CD4-positive, CD25-positive, alpha-beta regulatory T cell (primary cell): ENCODE measurements at places on chromosomes 16 and 17. TPM values are rescaled to one million over a fixed set of nuclear protein-coding genes. Genes with fewer than 3 reads are reported as not detected.
A peak's percentile ranks its signal among the peaks of the same experiment; 100 is the strongest.

DNA sequence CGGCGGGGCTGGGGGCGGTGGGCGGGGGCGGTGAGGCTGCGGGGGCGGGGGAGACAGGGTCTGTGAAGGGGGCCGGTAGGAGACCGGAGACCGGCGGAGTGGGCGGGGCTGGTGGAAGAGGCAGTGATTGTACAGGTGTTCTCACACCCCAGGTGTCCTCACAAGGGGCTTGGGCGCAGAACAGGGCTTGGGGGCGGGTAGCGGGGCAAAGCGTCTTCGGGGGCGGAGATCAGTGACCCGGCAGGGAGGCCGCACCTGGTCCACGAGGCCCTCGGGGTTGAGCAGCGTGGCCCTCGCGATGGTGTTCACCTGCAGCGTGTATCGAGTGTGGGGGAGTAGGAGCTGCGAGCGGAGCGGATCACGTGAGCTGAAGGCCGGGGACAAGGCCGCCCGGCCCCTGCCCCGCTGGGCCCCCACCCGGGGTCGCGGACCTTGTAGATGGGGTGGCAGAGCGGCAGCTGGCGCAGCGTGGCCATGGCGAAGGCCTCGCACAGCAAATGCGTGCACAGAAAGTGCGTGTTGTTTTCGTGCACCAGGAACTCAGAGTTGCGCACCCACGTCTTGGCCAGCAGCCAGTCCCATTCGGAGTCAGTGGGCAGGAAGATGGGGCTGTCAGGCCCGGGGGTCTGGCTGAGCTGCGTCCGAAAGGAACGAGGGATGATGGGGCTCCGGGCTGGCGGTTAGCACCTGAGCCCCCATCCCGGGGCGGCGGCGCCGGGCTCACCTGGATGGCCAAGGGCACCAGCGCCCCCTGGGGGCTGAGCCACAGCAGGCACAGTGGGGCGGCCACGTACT lies 8.5 kb downstream of the ALOXE3 start:
- peaks cover 10% of the 10 kb centered on the region for H3K4me1 ChIP-seq
- H3K27ac ChIP-seq, result no peak overlapping the region
- DNase-seq, result peak; percentile 74
- no peaks in the 10 kb centered on the region for H3K36me3 ChIP-seq
- H3K4me3 ChIP-seq, result peak overlapping the region; percentile 35

- H3K27me3 ChIP-seq, result no peaks in the 10 kb centered on the region
- H3K36me3 ChIP-seq, result peaks cover 12% of the 10 kb centered on the region
- H3K4me3 ChIP-seq, result no peak overlapping the region
- no peak for DNase-seq
Measured at GRCh38 chr16:88826070-88826840, 14.5 kb upstream of the APRT start.

DNA sequence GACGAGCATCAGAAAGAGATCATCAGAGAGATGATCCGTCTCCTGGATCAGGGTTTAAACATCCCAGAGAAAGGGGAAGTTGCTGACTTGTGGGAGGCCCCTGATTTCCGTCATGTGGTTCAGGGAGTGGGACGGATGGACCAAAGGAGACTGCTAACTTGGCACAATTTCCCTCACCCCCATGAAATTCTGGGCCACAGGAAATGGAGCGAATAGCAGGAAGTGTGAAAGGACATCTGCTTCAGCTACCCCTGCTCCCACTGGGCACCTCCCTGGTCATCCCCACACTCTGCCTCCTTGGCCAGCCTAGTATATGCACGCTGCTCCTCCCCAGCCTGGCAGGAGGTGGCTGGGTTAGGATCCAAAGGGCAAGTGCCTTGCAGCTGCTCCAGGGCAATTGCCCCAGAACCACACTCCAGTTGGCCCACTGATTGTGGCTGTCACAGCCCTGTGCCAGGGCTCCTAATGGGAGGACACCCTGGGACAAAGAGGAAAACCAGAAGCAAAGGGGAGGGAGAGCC lies 1.3 kb downstream of the ARRB2 start:
- DNase-seq, result no peak
- H3K4me1 ChIP-seq, result peaks cover 51% of the 10 kb centered on the region
- H3K36me3 ChIP-seq, result peaks cover 6% of the 10 kb centered on the region
- H3K27ac ChIP-seq, result peak overlapping the region; percentile 88

DNA sequence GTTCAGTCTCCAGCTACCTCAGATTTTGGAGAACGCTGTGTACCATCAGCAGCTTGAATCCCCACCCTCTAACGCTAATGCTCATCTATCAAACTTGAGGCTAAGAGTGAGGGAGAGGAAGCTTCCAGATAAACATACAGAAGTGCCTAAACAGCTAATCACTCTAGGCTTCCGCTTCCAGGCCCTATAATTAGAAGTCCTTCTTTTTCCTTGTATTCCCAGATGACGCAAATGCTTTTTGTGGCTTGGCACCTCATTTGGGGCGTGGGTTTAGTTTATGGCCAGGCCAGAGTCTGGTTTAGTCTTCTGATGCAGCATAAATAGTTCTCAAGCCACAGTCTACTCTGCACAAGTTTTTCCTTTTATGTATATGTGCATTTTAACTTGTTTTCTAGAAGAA lies 263.4 kb downstream of the BCAS3 start:
- DNase-seq, result no peak
- H3K27ac ChIP-seq, result no peak overlapping the region
- no peaks in the 10 kb centered on the region for H3K4me1 ChIP-seq
- no peaks in the 10 kb centered on the region for H3K27me3 ChIP-seq
- H3K4me3 ChIP-seq, result no peak overlapping the region
- H3K36me3 ChIP-seq, result no peaks in the 10 kb centered on the region

GRCh38 chr16:83550183-83550569 lies 257.6 kb upstream of the HSBP1 start:
- no peak overlapping the region for H3K27ac ChIP-seq
- no peaks in the 10 kb centered on the region for H3K27me3 ChIP-seq
- DNase-seq, result no peak
- H3K4me1 ChIP-seq, result no peaks in the 10 kb centered on the region

DNA sequence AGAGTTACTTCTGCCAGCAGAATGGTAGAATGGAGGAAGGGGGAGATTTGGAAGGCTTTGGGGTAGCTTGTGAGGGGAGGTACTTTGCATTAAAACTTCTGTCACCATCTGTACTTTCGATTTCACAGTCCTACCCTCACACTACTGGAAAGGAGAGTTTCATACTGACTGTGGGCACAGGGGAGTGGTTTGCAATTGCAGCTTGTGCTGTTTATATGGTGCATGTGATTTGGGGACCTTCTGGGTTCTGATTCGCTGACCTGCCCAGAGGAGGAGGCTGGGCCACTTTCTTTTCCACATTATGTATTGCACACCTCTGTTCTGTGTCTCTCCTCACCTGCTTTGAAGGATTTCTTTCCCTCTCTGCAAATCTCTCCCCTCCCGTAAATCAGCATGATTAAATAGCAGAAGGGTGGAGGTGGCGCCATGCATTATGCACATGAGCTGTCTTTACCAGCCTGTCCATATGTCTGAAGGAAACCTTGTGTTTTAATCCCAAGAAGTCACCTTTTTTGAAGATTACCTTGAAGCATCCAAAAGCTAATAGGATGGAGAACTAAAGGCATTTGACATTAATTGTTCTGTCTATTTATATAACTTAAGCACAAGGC lies 90.9 kb downstream of the RBFOX1 start:
- no peak for DNase-seq
- H3K27me3 ChIP-seq, result no peaks in the 10 kb centered on the region
- no peak overlapping the region for H3K27ac ChIP-seq
- H3K4me3 ChIP-seq, result no peak overlapping the region
- H3K36me3 ChIP-seq, result no peaks in the 10 kb centered on the region

DNA sequence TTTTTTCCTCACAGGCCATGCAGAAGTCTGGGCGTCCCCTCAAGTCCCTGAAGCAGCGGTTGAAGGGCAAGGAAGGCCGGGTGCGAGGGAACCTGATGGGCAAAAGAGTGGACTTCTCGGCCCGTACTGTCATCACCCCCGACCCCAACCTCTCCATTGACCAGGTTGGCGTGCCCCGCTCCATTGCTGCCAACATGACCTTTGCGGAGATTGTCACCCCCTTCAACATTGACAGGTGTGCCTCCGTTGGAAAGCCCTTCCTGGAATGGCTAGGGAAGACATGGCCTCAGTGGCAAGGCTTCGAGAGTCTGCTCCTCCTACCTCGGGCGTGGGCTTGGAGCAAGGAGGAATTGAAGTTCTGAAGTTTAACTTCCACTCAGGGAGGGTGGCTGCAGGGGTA lies 13.5 kb downstream of the POLR2A start:
- no peak overlapping the region for H3K27ac ChIP-seq
- no peak for DNase-seq
- H3K4me3 ChIP-seq, result no peak overlapping the region
- no peaks in the 10 kb centered on the region for H3K4me1 ChIP-seq
- no peaks in the 10 kb centered on the region for H3K27me3 ChIP-seq

DNA sequence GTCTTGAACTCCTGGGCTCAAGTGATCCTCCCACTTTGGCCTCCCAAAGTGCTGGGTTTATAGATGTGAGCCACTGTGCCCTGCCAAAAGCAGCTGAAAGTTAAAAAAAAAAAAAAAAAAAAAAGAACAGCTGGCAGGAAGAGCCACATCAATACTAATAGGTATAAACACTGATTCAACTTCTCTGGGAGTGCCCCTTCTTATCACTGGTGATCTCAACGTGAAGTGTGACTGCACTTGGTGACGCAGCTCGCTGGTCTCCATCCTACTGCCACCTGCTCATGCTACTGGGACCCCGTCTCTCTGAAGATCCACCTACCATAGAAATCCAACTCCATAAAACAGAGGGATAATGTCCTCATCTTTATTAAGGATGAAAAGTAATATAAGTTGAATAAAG lies 40.8 kb downstream of the RNF157 start:
- H3K4me3 ChIP-seq, result peak overlapping the region; percentile 52
- peaks cover 56% of the 10 kb centered on the region for H3K4me1 ChIP-seq
- H3K27me3 ChIP-seq, result no peaks in the 10 kb centered on the region
- DNase-seq, result peak; percentile 85

GRCh38 chr17:80427366-80428282 lies 12.7 kb downstream of the ENDOV start:
- H3K27ac ChIP-seq, result no peak overlapping the region
- no peak for DNase-seq
- no peaks in the 10 kb centered on the region for H3K27me3 ChIP-seq
- peaks cover 14% of the 10 kb centered on the region for H3K4me1 ChIP-seq

- peaks cover 87% of the 10 kb centered on the region for H3K36me3 ChIP-seq
- no peaks in the 10 kb centered on the region for H3K27me3 ChIP-seq
- H3K4me3 ChIP-seq, result no peak overlapping the region
- no peaks in the 10 kb centered on the region for H3K4me1 ChIP-seq
- no peak overlapping the region for H3K27ac ChIP-seq
Measured at GRCh38 chr17:40130352-40131042, 8.7 kb downstream of the MSL1 start.

DNA sequence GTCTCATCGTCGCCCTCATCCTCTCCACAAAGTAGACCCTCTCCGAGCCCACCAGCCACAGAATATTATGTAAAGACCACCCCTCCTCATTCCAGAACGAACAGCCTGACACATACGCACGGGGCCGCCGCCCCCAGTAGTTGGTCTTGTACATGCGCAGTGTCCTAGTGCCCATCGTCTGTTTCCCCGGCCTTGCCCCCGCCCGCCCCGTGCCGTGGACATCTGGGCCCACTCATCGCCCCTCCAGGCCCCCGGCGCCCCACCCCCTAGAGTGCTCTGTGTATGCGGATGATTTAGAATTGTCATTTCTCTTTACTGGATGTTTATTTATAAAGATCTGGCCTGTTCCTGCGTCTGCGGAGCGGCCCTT lies 475 bp upstream of the AMDHD2 start:
- no peak for DNase-seq
- H3K36me3 ChIP-seq, result peaks cover 27% of the 10 kb centered on the region
- peak overlapping the region; percentile 85 for H3K27ac ChIP-seq

- no peak overlapping the region for H3K27ac ChIP-seq
- no peaks in the 10 kb centered on the region for H3K27me3 ChIP-seq
- H3K4me1 ChIP-seq, result no peaks in the 10 kb centered on the region
- no peak overlapping the region for H3K4me3 ChIP-seq
- H3K36me3 ChIP-seq, result no peaks in the 10 kb centered on the region
- DNase-seq, result no peak
Measured at GRCh38 chr17:61314368-61315078, 85.1 kb upstream of the TBX2 start.

- H3K27ac ChIP-seq, result peak overlapping the region; percentile 33
- H3K4me1 ChIP-seq, result peaks cover 20% of the 10 kb centered on the region
- H3K4me3 ChIP-seq, result no peak overlapping the region
- peaks cover 2% of the 10 kb centered on the region for H3K36me3 ChIP-seq
- no peaks in the 10 kb centered on the region for H3K27me3 ChIP-seq
- peak; percentile 61 for DNase-seq
Measured at GRCh38 chr16:728131-728889, 1.4 kb downstream of the HAGHL start.

DNA sequence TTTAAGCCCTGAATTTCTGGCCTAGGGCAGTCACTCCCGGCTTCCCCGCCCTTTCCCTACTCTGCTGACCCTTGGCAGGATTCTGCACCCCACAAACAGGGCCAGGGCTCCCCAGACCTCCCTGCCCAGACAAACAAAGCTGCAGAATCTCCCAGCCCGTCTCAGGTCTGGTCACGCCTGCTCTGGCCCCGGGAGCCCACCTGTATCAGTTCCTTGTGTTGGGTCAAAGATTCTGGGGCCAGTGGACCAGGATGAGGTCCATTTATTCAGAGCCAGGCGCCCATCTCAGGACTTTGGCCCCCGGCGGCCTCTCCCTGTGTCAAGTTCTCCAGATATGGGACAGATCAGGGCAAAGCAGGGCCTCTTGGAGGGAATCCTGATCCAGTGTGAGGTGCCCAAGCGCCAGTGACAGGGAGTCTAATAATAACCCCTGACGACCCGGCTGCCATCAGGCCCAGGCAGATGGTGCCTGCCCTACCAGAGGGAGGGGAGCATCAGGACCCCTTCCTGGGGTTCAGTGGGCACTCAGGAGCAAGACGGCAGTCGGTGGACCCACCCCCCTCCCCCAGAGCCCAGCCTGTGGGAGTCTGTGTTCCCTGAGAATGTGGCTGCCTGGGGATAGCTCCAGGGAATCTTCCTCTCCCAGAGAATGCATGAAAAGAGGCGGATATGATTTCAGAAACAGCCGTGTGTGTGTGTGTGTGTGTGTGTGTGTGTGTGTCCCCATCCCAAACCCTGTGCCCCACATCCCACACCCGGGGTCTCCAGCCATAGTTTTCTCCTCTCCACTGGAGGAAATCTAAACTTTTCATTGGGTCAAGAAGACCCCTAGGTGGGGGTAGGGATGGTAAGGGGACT lies 1.3 kb downstream of the TTYH2 start:
- H3K4me3 ChIP-seq, result peak overlapping the region; percentile 74
- H3K4me1 ChIP-seq, result peaks cover 52% of the 10 kb centered on the region
- H3K27ac ChIP-seq, result no peak overlapping the region
- DNase-seq, result no peak
- H3K36me3 ChIP-seq, result peaks cover 8% of the 10 kb centered on the region
- H3K27me3 ChIP-seq, result no peaks in the 10 kb centered on the region

DNA sequence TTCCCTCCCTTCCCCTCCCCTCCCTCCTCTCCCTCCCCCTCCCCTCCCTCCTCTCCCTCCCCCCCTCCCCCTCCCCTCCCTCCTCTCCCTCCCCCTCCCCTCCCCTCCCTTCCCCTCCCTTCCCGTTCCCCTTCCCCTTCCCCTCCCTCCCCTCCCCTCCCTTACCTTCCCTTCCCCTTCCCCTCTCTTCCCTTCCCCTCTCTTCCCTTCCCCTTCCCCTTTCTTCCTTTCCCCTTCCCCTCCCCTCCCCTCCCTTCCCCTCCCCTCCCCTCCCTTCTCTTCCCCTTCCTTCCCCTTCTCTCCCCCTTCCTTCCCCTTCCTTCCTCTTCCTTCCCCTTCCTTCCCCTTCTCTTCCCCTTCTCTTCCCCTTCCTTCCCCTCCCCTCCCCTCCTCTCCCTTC lies 61.1 kb downstream of the EMP2 start:
- H3K36me3 ChIP-seq, result no peaks in the 10 kb centered on the region
- no peak overlapping the region for H3K4me3 ChIP-seq
- H3K27me3 ChIP-seq, result peaks cover 2% of the 10 kb centered on the region
- no peak for DNase-seq

The MRM1 gene
- total RNA-seq, result 3.2 TPM

The EFNB3 gene
- not detected for total RNA-seq

The LITAFD gene
- total RNA-seq, result not detected

The KRTAP3-1 gene
- not detected for total RNA-seq
